ENCODE measurements at places on chromosomes 2 and 18. TPM values are rescaled to one million over a fixed set of nuclear protein-coding genes. Genes with fewer than 3 reads are reported as not detected.

The MYCN gene
- 0.21 TPM for total RNA-seq

The RPIA gene
- 7.0 TPM for total RNA-seq

- no peaks in the 10 kb centered on the region for H3K36me3 ChIP-seq
- H3K4me3 ChIP-seq: no peak overlapping the region
- H3K27me3 ChIP-seq: peaks cover 7% of the 10 kb centered on the region
- no peaks in the 10 kb centered on the region for H3K4me1 ChIP-seq
- no peak for DNase-seq
These were observed 320.0 kb upstream of the TRIB2 start for GRCh38 chr2:12396699-12397098.

DNA sequence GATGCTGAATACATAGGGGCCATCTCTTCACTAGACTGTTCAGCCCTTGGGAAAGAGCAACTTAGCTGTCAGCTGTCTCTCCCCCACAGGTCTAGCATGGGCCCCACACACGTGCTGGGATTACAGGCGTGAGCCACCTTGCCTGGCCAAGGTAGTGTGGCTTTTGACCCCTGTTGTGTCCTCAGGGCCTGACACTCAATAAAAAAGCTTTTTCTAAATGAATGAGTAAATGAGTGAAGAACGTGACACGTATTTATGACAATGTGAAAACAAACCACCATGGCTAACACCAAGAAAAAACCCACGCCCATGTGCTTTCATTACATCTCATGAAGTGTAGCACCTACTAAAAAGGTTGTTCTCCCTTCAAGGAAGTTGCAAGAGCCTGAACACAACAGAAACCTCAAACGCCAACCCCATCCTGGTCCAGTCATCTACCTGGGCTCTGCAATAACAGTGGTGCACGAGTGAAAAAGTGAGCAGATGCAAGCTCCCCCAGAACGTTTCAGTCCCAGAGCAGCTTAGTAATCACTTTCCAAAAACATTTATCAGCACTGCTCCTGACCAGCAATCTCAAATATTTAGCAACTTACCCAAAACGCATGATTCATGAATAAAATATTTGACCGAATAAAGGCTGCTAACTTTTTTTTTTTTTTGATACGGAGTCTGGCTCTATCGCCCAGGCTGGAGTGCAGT is 3.4 kb downstream of the WDFY1 start:
- H3K4me3 ChIP-seq: no peak overlapping the region
- H3K27ac ChIP-seq: no peak overlapping the region
- H3K4me1 ChIP-seq: peaks cover 8% of the 10 kb centered on the region
- H3K36me3 ChIP-seq: peaks cover 5% of the 10 kb centered on the region

DNA sequence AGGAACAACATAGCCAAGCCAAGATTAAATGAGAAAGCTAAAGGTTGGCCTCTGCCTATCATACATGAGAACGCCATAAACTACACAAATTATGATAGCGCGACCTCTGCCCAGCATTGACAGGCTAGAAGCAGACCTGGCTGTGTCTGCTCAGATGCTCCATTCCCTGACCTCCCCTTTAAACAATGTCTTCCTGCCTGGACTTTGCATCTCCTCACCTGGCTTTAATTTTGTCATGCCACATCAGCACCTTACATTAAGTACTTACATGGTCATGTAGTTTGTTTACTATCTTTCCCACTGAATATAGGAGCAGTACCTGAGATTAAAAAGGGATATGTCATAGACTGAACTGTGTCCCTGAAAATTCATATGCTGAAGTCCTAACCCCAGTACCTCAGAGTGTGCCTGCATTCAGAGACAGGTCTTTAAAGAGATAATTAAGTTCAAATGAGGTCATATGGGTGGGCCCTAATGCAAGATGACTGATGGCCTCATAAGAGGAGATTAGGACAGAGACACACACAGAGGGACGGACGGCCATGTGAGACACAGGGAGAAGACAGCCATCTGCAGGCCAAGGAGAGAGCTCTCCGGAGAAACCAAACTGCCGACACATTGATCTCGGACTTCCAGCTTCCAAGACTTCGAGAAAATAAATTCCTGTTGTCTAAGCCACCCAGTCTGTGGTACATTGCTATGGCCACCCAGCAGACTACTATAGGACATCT is 103.7 kb downstream of the BIN1 start:
- no peaks in the 10 kb centered on the region for H3K27me3 ChIP-seq
- DNase-seq: no peak
- no peak overlapping the region for H3K4me3 ChIP-seq
- H3K27ac ChIP-seq: no peak overlapping the region
- no peaks in the 10 kb centered on the region for H3K4me1 ChIP-seq
- no peaks in the 10 kb centered on the region for H3K36me3 ChIP-seq

DNA sequence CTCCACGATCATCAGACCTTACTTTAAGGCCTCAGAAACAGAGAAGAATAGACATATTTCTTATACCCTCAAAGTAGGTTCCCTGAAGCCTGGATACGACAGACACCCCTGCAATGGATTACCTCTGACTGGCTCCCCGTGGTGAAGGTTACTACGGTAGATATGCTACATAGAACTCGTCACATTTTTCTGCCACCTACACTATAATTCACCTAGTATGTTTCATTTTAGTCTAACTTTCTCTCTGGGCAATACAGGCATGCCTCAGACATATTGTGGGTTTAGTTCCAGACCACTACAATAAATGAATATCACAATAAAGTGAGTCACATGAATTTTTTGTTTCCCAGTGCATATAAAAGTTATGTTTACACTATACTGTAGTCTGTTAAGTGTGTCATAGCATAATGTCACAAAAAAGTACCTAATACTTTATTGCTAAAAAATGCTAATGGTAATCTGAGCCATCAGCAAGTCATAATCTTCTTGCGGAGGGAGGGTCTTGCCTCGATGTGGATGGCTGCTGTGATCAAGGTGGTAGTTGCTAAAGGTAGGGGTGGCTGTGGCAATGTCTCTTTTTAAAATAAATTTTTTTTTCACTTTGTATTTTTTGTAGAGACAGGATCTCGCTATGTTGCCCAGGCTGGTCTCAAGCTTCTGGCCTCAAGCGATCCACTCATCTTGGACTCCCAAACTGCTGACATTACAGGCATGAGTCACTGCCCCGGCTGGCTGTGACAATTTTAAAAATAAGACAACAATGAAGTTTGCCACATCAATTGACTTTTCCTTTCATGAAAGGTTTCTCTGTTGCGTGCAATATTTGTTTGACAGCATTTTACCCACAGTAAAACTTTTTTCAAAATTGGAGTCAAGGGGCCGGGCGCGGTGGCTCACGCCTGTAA is 64.6 kb downstream of the TGIF1 start:
- H3K36me3 ChIP-seq: no peaks in the 10 kb centered on the region
- no peak for DNase-seq
- no peak overlapping the region for H3K4me3 ChIP-seq

DNA sequence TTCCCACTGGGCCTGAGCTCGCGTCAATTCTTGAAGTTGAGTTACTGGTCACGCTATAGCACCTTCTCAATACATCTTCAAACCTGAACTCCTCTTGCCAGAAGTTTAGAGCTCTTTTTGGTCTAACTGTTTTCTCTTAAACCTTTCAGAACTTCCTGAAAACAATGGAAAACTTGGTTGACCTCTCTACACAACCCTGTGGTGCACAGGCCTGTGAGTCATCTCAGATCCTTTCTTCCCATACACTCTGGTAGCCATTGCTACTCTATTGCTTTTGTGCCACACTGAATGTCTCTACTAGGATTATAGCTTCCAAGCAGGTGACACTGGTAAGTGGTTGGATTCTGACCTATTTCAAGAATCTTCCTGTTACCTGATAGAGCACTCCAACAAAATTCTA is 321.5 kb upstream of the FSIP2 start:
- DNase-seq: no peak
- H3K27me3 ChIP-seq: no peaks in the 10 kb centered on the region
- no peak overlapping the region for H3K4me3 ChIP-seq
- H3K27ac ChIP-seq: no peak overlapping the region
- no peaks in the 10 kb centered on the region for H3K36me3 ChIP-seq
- H3K4me1 ChIP-seq: no peaks in the 10 kb centered on the region

DNA sequence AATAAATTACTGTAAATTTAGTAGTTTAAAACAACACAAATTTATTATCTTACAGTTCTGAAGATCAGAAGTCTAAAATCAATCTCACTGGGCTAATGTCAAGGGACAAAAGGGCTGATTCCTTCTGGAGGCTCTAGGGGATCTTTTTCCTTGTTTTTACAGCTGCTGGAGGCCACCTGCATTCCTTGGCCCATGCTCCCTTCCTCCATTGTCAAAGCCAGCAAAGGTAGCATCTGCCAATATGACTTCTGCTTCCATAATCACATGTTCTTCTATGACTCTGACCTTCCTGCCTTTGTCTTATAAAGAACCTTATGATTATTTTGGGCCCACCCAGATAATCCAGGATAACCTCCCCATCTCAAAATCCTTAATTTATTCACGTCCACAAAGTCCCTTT is 46.0 kb upstream of the FAM136A start:
- DNase-seq: no peak
- no peak overlapping the region for H3K27ac ChIP-seq
- H3K4me3 ChIP-seq: no peak overlapping the region
- H3K36me3 ChIP-seq: no peaks in the 10 kb centered on the region

DNA sequence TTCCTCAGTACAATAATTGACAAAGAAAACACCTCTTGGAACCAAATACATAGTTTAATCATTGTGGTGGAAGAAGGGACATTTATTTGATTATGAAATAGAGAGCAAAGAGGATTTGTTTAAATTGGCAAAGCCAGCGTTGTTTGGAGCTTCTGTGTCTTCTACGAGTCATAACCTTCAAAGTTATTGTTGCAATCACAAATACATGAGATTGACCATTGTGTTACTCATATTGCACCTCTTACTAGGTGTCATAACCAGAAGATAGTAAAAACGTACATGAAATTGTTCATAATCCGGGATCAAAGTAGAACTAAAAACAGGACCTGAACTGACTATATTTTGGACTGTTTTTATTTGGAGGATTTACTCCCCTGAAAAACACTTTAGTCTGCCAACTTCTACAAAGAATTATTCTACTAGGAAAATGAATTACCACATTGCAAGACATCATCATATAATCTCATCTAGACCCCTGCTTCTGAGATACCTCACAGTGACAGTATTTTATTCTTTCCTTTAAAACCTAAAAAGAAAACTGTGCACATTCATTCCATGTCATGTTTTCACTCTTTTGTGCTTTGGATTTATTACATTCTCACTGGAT is 151.7 kb upstream of the KLF7 start:
- no peak for DNase-seq
- no peaks in the 10 kb centered on the region for H3K36me3 ChIP-seq
- no peaks in the 10 kb centered on the region for H3K27me3 ChIP-seq
- no peak overlapping the region for H3K4me3 ChIP-seq

The RASGRP3 gene
- 0.53 TPM for total RNA-seq

Measured in esophagus squamous epithelium (tissue), 5 donors.